T follicular helper cell (primary cell): ENCODE measurements at places on chromosomes 2 and 18.

DNA sequence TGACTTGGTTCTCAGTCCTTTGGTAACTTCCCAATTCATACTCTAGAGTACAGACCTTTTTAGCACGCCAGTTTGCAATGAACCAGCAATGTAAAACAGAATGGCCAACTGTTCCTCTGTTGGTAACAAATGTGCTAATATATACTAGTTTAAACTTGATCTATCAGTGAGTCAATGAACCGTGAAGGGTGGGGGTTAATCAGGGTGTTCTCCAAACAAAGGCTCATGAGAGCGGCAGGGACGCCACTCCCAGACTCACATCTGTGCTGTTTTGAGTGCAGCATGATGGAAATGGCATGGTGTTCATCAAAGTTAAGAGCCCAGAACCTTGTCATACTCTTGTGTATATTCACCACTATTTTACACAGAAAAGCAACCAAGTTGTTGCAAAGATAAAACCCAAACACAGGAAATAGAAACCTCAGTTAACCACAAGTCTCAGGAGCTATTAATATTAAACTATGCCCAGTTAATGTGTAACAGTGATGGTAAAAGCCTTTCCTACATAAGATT lies 70.3 kb downstream of the CERKL start:
- no peak for DNase-seq

- no peak for DNase-seq
These were observed 35.6 kb downstream of the VIT start for GRCh38 chr2:36731941-36732672.

- no peak for DNase-seq
These were observed 66.8 kb upstream of the SEC11C start for GRCh38 chr18:59072727-59073421.

- DNase-seq = peak; percentile 63
These were observed 18.6 kb downstream of the DNMT3A start for GRCh38 chr2:25323042-25323514.

DNA sequence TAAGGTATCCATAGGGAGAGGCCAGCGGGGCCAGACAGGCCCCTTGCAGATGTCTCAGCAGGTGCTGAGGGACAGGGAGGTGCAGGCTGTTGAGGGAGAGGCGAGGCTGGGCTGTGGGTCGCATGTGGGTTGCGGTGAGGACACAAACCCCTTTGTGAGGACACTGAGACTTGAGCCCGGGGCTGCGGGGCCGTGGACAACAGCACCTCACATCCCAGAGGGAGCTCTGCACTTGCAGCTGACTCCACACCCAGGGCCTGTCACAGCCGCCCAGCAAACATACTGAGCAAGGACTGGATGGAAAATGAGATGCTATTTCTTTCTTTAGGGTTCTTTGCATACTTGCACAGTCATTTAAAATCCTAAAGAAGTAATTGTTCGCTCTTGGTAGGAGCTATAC lies 95.3 kb upstream of the NFATC1 start:
- DNase-seq = no peak

DNA sequence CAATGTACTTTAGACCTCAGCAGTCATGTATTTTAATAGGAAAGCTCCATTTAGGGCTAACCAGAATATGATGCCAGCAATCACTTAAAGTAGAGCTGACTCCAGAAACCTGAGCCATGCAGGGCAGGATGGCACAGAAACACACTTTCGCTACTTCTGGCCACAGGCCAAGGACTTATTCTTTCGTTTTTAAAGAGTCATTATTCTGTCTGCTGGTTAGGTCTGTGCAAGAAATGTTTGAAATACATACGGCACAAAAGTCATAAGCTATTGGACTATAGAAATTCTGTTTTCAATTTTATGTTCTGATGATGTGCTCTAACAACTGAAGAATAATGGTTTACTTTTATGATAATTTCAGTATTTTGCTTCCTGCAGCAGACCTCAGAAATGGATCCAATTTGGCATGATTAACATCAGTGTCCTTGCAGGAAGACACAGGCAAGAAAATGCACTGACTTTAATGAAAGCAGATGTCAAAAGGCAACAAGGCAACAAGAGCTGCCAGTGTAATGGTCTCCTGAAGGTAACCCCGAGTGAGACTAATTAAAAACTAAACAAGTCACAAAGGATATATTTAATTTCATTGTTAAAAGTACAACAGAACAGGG lies 114.4 kb upstream of the CHRNA1 start:
- DNase-seq = no peak

GRCh38 chr2:26613241-26614215 lies 27.6 kb downstream of the CIB4 start:
- DNase-seq = no peak

GRCh38 chr18:13435586-13436333 lies 217.2 kb downstream of the LDLRAD4 start:
- no peak for DNase-seq

DNA sequence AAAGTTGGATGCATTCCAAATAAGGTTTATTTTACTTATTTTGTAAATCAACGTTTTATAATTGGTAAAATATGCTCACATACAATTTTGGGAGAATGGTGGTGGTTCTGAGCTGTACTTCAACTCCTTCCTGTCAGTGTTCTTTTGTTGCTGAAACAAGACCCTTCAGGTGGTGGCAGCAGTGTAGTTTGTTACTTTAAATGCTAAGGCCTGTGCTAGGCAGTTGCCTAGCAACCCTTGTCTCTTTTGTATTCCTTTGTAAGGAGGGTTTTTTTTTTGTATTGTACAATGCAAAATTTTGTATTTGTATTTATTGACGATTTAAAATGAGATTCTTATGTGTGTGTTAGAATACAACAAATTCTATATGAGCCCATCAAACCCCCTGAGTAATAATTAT lies 166.0 kb upstream of the FAM98A start:
- no peak for DNase-seq

DNA sequence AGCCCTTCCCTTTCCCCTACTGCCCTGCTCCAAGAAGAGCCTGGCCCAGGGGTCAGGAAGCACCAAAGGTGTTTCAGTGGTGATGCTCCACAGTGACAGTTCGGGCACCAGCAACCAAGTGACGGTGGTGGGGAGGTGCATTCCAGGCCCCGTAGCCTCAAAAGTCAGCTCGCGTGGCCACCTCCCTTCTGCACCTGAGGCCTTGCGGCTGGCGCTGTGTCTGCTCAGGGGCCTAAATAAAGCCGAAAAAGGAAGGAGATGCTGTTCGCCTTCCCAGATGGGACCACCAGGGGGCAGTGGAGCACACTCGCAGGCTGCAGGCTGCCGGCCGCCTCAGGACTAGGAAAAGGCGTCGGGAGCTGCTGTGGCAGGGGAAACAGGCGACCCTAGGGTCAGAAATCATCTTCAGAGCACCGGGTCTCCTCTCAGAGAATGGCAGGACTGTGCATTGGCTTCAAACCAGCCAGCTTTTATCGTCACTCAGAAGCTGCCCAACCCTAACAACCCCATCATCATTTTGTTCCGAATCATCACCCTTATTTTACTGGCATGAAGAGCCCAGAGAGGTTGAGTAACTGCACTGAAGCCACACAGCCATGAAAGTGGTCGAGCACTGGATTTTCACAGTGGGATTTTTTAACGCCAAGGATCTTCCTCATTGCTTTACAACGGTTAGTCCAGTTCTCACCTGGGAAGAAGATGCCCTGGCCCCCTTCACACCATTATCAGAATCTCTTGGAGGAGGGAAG lies 213.0 kb upstream of the CELF4 start:
- no peak for DNase-seq

GRCh38 chr2:157149270-157149669 lies 108.2 kb upstream of the GALNT5 start:
- no peak for DNase-seq

- DNase-seq = no peak
These were observed 4.6 kb downstream of the PTGR3 start for GRCh38 chr18:75204269-75204731.

GRCh38 chr2:54518430-54518829 lies 62.3 kb downstream of the SPTBN1 start:
- no peak for DNase-seq

- DNase-seq = no peak
These were observed 123.3 kb downstream of the CTIF start for GRCh38 chr18:48662011-48662661.

GRCh38 chr2:9392898-9393765 lies 30.2 kb downstream of the ITGB1BP1 start:
- no peak for DNase-seq

- no peak for DNase-seq
These were observed 124.0 kb downstream of the NRP2 start for GRCh38 chr2:205806143-205806905.

- DNase-seq = no peak
These were observed 318.2 kb downstream of the RND3 start for GRCh38 chr2:150169237-150169629.

- no peak for DNase-seq
These were observed 6.7 kb downstream of the EHD3 start for GRCh38 chr2:31240381-31241365.

- DNase-seq = no peak
These were observed 275.9 kb upstream of the GCFC2 start for GRCh38 chr2:75986617-75987016.

GRCh38 chr2:161576421-161576820 lies 47.8 kb upstream of the SLC4A10 start:
- DNase-seq = no peak

DNA sequence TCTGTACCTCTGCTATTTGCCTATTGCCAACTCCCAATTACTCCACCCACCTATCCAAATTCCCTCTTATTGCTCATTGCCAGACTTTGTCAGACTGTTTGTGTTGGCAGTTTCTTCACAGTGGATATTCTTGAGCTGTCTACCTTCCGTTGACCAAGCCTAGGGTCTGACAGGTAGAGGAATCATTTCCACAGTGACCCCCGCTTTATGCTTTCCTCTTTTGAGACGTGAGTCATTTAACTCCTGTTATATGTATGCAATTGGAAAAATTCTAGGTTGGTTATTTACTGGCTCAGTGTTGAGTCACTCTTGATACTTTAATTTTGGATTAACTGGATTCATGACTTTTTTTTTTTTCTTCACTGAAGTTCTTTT lies 187.7 kb downstream of the IRS1 start:
- no peak for DNase-seq

GRCh38 chr18:37964885-37965571 lies 399.4 kb upstream of the CELF4 start:
- no peak for DNase-seq

- DNase-seq = no peak
These were observed 174.6 kb upstream of the PID1 start for GRCh38 chr2:229445501-229446211.

DNA sequence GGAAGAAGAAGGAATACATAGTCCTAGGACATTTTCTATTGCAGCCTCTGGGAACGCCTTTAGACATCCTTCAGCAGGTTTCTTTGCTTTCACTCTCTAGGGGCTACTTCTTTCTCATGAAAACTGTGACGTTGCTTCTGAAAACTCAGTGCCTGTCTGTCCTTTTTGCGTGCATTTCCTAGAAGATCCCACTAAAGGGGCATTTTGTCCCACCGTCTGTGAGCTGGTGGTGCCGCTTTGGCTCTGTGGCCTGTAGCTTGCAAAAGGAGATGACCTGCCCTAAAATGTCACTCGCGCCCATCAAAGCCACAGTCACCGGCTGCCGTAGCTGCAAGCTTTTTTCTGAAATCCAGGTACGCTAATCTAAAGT lies 579 bp downstream of the STAT4 start:
- no peak for DNase-seq

DNA sequence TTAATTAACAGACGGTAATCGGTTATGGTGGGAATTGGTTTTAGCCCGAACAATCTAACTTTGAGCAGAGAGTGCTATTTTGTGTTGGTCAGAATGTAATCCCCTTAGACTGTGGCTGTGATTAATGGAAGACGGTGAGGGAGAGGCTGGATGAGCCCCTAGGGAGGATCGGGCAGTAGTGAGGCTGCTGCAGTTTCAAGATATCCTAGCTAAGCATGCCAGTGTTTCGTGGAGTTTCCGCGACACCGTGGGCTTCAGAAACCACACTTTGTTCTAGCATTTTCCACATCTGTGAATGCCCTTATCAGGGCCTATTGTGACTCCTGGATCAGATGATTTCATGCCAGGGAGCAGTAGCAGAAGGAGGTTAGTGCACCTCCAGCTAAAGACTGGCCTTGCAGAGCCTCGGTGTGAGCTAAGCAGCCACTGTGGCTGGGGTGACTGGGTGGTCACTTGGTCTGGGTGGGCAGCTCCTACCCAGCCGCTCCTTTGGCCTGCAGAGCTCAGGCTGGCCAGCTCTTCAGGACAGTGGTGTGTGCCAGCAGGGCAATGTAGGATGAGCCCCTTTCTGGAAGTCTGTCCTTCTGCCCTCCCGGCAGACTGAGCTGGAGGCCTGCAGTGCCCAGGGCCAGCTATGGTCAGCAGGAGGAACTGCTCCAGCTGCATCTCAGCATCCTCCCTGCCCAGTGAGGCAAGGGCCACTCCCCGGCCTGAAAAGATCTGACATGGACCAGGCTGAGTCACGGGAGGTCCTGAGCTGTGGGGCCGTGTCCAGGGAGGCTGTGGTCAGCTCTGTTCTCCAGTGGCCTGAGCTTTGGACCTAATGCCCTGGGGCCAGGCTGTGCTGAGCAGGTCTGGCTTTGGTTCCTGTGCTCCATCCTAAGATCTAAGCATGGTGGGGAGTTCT lies 142.6 kb upstream of the GPC1 start:
- no peak for DNase-seq

DNA sequence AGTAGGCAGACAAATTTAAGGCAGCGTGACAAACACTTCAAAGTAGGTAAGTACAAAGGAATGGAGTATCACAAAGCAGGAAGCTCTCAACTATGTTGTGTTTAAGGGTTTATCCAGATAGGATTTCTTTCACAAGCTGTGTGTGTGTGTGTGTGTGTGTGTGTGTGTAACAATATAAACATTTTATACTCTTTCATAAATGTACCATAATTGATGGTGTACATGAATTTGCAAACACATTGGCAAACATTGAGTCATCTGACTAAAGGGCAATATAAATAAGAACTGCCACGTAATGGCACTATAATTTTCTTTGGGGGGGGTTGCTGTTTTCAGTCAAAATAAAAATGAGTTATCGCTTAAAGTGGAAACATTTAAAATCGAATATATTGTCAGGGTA lies 1004.4 kb upstream of the DDX18 start:
- DNase-seq = no peak

DNA sequence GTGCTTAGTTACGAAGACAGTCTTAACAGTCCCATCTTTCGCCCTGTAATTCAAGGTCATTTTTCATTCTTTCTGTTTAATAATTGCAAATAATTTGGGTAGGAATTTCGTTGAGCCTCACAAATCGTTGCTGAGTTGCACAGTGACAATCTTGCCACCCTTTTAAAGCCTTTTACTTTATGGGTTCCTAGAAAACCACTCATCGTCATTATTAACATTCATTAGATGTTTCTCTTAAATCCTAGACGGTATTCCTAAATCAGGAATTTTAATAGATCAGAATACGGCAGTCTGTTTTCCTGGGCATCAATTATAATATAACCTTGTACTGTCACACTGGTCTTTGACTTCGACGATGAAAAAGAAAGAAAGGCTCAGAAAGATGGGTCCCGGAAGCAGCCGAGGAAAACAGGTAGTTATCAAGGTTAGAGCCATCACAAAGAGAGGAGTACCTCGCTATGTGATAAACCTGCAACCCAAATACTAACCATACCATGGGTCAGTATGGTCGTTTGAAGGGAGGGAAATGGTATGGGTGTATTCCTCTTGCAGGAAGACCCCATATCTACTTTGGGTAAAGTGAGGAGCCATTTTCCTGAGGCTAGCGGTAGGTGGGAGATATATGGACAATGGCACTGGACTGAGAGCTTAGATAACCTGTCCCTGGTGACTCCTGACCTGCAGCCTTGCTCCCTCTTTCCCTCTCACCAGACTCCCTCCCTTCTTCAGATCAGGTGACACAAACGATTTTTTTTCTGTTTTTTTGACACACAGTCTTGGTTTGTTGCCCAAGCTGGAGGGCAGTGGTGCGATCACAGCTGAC lies 981 bp upstream of the SF3B1 start:
- DNase-seq = no peak
